IgD-negative memory B cell (primary cell): ENCODE measurements at places on chromosomes 5 and 9. TPM values are rescaled to one million over a fixed set of nuclear protein-coding genes. Genes with fewer than 3 reads are reported as not detected.

Gene INPP5E
- polyA plus RNA-seq = 6.9 TPM

Gene PDZD2
- polyA plus RNA-seq = 0.16 TPM

Gene TMEM161B
- polyA plus RNA-seq = 8.3 TPM

Gene LCN6
- polyA plus RNA-seq = not detected

Gene C5orf58
- not detected for polyA plus RNA-seq

Gene FAM163B
- polyA plus RNA-seq = not detected

Gene ZNF462
- polyA plus RNA-seq = not detected
